ENCODE measurements at places on chromosomes 1 and 21. TPM values are rescaled to one million over a fixed set of nuclear protein-coding genes. Genes with fewer than 3 reads are reported as not detected.

Gene RAVER2
- total RNA-seq: 6.1 TPM

DNA sequence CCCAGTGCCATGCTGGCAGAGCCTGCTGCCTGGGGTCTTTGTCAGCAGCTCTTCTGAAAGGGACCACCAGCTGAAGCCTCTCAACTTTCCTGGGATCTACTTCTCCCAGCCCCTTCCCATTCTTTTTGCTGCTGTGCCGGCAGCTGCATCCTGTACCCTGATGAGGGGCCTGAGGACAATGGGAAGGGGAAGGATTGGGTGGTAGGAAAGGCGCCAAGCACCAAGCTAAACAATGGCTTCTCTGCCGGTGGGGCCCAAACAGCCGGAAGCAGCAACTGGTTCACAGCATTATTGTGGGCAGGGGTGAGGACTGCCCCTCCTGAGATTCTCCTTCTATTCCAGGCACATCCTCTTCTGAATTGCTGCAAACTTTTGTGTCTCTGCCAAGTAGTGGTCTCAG is 5.0 kb upstream of the EFCAB14 start:
- no peak for DNase-seq

- DNase-seq: no peak
Observed at GRCh38 chr1:184803180-184803492, 48.5 kb upstream of the EDEM3 start.

GRCh38 chr1:54220004-54220811 is 20.2 kb downstream of the MRPL37 start:
- no peak for DNase-seq

DNA sequence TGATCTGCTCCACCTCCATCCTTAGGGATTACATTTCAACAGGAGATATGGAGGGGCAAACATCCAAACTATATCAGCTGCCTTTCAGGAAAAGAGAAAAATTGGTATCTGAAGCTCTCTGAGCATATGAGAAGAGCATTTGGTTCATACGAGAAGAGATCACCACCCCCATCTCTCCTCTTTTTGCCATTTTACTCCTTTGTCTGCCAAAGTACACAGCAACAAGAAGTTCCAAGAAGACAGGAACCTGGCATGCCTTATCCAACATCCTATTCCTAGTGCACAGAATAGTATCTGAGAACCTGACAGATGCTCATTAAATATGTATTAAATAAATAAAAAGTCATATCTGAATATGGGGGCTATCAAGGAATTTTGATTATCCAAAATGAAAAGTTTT is 142.5 kb upstream of the PKN2 start:
- no peak for DNase-seq

GRCh38 chr1:16926491-16927073 is 4.9 kb downstream of the CROCC start:
- no peak for DNase-seq

DNA sequence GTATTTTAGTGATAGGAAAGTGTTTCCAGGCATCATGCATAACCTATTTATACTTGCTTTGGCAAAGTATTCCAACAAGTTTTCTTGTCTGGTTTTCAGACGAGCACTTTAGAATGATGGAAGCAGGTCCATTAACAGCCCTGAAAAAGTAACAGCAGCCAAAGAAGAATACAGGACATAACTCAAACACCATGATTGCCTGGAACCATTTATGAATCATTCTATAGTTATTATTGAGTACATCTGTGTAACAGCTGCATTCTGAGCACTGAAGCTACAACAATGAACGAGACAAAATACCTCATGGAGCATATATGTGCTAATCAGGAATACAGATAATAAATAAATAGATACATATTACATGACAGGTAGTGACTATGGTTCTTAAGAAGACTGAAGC is 12.6 kb downstream of the IL10RB start:
- DNase-seq: no peak

Gene TMIGD3
- total RNA-seq: not detected

Gene OVAAL
- not detected for total RNA-seq

Gene GJA4
- total RNA-seq: not detected

GRCh38 chr1:47405697-47406096 is 10.4 kb upstream of the FOXE3 start:
- DNase-seq: no peak

Gene NCMAP
- not detected for total RNA-seq
